ENCODE measurements at places on chromosomes 6 and 20.

GRCh38 chr6:11923621-11924020 lies 88.5 kb upstream of the HIVEP1 start:
- no peak for DNase-seq

- DNase-seq, result no peak
Observed at GRCh38 chr6:148827416-148828045, 80.7 kb downstream of the UST start.

DNA sequence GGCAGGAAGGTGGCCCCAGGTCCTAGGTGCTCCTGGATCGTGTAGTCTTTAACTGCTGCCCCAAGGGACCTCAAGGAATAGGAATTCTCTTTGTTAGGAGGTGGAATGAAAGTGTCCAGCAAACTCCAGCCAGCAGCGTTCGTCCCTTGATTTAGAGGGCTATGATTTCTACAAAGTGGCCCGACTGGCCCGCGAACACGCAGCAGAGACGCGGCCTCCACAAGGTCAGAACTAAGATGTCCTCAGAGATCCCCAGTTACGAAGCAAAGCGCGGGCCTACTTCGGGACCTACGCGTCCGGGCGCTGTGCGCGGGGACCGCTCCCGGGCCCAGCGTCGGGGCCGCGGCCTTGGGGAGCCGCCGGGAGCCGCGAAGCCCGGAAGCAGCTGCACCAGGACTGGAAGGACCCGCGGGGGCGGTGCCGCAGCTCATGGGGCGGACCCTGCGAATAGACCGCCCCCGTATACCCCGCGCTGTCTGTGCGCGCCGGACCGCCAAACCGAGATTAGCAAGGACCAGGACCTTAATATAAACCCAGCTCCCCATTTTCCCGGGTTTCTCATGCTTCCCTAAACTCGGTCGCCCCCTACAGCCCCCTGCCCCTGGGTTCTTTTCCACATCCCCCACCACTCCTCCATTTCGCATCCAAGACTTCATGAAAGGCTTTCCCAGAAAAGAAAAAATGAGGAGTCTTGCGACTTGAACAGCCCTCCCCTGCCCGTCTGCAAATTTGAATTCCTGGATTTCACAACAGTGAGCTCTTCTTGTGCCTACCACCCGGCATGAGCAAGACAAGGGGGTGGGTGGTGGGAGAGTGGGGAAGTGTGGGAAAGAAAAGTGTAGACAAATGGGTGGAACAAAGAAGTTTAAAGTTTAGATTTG lies at the start of gene C6orf47:
Gene C6orf47, minus strand, starts transcription at position 398 of the 881 bp plus-strand sequence. CDS start 831 bp downstream, outside the sequence.
- DNase-seq, result no peak

DNA sequence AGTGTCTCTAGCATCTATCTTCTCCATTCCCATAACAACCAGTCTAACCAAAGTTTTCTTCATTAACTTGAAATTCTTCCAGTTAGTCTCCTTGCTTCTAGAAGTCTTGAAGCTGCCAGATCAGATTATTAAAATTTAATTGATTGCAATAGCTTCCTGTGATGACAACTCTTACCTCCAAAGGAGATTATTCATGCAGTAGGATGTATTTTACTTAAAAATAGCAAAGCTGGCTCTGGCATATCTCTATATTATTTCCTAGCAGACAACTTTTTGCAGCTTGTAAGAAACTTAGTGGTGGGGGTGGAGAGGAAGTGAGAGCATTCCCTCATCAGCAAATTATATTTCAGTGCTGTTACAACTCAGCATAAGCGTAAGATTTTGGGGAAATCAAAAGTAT lies 290.4 kb downstream of the GRIK2 start:
- DNase-seq, result no peak

GRCh38 chr6:53151676-53152075 lies 3.0 kb upstream of the GCM1 start:
- no peak for DNase-seq

DNA sequence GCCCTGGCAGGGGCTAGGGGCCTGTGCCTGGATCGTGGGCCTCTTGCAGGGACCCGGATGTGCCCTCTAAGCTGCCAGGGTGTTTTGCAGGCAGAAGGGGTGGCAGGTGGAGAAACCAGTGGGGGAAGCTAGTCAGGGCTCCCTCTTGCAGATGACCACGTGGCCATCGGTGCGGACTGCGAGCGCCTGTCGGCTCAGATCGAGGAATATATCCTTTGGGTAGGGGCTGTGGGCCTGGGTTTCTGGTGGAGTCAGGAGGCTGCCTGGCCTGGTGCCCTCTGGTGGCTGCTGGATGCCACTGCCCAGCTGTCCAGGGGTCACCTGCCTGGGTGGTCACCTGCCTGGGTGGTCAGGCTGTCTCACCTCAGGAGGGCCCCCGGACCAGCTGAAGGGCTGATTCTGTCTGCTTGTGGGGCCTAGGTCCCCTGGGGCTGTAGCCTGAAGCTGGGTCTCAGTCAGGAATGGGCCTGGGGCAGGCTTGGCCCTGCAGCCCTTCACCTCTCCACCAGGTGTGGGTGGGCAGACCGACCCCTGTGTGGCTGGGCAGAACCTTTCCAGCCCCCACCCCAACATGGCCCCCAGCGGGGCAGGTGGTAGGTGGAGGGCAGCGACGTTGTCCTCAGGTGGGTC lies 6.7 kb downstream of the TCEA2 start:
- DNase-seq, result no peak

DNA sequence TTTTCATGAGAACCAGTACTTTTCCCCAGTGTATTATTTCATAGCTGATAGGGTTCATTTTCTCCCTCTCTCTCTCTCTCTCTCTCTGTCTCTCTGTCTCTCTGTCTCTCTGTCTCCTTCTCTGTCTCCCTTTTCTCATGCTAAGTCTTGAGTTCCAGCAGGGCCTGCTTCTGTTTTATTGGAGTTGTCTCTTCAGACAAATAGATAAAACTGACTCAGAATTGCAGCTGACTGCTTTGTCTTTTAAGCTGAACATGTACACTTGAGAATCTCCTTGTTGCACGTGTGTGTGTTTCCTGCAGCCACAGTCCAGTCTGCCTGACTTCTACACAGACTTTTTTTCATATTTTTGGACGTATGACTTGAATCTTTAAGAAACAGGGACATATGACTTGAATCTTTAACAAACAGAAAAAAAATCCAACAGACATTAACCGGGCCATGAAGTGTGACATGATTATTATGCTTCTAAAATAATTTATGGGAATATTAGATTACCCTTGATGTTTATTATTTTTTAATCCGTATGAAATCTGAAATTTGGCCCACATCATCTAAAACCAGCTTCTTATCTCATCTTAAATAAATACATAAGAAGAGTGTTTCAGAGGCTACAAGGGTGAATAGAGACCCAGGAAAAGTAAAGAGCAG lies 71.5 kb downstream of the JAG1 start:
- DNase-seq, result no peak

DNA sequence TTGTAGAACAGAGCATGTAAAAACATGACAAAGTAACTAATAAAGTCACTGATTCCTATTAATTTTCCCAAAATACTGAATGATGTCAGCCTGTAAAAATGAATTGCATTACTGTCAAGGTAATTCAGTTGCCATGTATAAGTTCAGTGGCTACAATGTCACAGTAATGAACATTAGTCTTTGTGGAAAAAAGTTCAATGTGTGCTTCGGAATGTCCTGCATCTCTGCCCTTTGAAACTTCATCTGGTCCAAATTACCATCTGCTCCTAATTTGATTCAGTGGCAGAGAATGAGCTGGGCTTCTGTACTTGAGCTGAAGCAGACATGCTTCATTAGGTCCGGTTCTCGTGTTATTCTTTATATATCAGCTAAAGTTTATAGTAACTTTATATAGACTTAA lies 567.4 kb downstream of the COL12A1 start:
- DNase-seq, result no peak

DNA sequence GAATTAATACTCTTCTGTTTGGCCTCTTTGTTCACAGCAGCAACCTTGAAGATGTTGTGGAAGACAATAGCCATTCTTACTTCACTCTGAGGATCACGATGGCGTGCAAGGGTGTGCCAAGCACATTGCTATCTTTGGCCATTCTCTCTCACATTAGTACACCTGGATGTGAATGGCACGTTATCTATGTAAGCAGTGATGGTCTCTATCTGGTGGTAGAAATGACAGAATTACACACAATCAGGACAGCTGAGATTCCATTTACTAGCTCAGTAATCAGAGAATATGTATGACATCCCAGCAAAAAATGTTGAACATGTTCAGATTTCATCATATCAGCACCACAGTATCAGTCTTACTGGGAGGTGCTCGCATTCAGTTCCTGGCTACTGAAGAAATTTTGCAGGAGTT lies 116.2 kb downstream of the LCA5 start:
- peak; percentile 17 for DNase-seq

DNA sequence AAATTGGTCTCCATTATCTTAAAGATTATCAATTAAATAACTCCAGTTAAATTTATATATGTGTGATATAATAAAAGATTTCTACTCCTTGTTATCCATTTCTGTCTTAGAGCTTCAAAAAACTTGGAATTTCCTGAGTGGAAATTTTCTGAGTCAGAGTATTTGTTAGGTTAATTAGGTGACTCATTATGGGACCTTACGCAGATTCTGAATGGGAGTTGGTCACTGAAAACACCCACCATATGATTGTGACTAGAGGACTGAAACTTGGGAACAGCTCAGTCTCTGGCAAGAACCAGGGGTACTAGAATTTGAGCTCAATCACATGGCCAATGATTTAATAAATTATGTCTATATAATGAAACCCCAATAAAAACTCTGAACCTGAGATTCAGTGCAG lies 125.4 kb upstream of the HMGCLL1 start:
- DNase-seq, result no peak

- DNase-seq, result no peak
Observed at GRCh38 chr20:675453-676314, at the start of gene SCRT2. Gene SCRT2, minus strand, starts transcription at chr20:675802. Its CDS starts 201 bp downstream, at chr20:675601.

DNA sequence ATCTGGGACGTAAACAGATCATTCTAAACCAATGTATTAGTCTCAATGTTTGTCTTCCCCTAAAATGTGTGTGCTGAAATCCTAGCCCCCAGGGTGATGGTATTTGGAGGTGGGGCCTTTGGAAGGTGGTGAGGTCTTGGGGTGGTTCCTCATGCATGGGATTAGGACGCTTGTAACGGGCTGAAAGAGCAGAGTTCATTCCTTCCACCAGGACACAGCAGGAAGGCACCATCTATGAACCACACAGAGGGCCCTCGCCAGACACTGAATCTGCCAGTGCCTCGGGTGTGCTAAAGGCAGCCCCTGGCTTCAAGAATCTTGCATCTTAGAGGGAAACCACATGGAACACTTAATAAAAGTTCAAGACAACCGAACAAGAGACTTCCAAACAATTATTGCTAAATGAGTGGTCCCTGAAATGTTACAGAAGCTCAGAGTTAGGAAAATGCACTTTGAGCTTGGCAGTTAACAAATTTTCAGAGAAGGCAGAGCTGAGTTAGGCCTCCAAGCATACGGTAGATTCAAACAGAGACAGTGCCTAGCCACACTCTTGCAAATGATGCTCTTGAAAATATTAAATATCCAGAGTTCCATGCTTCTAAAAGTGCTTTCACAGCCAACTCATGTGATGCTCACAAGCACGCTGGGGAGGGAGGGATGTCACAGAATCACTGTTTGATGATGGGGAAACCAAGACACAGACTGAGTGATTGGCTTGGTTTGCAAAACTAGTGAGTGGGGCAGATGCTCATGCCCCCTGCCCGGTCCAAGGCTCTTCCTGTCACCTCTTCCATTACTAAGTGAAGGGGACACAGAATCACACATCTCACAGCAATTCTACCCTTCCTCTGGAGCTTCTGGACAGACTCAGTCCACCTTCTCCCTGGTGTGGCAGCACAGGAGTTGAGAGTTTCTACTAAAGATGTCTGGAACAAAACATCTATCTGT lies 27.4 kb downstream of the TBC1D7 start:
- DNase-seq, result no peak

DNA sequence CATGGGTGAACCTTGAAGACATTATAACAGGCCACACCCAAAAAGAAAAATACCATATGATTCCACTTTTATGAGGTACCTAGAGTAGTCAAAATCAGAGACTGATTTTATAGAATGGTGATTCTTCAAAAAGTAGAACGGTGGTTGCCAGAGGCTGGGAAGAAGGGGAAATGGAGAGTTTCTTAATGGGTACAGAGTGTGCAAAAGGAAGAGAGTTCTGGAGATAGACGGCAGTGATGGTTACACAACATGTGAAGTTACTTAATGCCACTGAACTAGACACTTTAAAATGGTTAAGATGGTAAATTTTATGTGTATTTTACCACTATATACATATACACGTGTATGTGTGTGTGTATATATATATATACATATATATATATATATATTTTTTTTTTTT lies 80.8 kb downstream of the PRND start:
- no peak for DNase-seq

DNA sequence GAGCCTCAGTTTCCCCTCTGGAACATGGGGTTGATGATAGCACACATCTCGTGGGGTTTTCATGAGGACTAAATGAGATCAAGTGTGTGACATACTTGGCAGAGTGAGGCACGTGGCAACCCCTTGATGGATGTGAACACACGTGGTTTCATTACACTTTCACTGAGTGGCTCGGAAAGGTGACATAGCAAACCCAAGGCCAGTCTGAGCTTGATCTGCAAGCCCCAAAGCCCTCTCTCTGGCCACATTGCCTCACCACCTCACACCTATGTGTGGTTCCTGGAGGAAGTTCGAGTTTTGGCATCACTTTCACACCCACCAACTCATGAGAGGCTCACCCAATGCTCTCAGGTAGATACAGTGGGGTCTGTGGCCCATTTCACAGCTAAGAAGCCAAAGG lies 60.0 kb downstream of the CPNE5 start:
- DNase-seq, result no peak

DNA sequence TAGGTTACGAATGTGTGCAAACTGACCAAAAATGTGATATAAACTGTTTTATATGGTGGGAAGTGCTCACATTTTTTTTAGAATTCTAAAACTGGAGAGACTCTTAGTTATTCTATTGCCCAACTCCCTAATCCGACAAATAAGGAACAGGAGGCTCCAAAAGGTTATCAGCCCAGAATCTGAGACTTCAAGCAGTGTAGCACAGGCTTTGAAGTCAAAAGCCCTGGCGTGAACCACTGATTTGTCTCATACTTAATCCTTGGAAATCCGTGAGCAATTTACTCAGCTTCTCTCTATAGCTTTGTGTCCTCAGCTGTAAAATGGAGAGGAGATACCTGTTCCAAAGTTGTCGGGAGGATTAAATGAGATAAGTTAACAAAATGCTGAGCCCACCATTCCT lies 368.8 kb upstream of the SASH1 start:
- no peak for DNase-seq

GRCh38 chr20:43193443-43193842 lies 3.7 kb upstream of the PTPRT start:
- no peak for DNase-seq

DNA sequence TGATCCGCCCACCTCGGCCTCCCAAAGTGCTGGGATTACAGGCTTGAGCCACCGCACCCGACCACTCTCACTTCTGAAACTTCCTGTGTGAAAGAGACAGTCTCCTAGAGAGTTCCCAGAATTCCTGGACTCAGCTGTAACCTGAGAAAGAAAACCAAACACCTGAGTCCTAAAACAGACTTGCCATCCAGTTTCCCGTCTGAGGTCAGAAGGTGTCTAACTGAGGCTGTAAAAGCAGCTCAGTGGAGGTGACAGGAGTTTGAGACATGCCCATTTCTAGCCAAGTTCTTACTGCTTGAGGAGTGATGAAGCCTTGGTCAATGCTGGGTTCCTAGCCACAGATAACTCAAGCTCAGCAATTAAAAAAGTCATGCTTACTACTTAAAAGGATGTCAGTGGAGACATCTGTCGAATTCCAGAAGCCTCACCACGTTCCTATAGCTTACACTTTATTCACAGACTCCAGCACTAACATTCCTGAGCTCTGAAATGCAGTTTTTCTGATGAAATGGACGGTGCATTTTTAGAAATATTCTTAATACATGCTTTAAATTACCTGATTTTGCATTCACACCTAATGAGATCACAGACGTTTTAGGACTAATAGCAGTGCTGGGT lies 6.1 kb downstream of the UQCC2 start:
- peak; percentile 52 for DNase-seq

All from AG04449 (cell line).